Activated CD4-positive, alpha-beta T cell treated with anti-CD3 and anti-CD28 coated beads, Interleukin-2, amount 50 U/mL, for 1 hour (primary cell): ENCODE measurements at places on chromosomes 6 and 20.
A peak's percentile ranks its signal among the peaks of the same experiment; 100 is the strongest.

GRCh38 chr20:18543932-18544331 is 23.3 kb upstream of the SMIM26 start:
- DNase-seq = no peak

DNA sequence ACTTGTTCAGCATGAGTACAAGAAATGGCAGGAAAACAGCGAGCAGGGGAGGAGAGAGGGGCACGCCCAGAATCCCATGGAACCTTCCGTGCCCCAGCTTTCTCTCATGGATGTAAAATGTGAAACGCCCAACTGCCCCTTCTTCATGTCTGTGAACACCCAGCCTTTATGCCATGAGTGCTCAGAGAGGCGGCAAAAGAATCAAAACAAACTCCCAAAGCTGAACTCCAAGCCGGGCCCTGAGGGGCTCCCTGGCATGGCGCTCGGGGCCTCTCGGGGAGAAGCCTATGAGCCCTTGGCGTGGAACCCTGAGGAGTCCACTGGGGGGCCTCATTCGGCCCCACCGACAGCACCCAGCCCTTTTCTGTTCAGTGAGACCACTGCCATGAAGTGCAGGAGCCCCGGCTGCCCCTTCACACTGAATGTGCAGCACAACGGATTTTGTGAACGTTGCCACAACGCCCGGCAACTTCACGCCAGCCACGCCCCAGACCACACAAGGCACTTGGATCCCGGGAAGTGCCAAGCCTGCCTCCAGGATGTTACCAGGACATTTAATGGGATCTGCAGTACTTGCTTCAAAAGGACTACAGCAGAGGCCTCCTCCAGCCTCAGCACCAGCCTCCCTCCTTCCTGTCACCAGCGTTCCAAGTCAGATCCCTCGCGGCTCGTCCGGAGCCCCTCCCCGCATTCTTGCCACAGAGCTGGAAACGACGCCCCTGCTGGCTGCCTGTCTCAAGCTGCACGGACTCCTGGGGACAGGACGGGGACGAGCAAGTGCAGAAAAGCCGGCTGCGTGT is 11.6 kb downstream of the TNFAIP3 start:
- DNase-seq = peak; percentile 34

- DNase-seq = no peak
Measured at GRCh38 chr6:6697620-6698019, 109.1 kb downstream of the LY86 start.

GRCh38 chr6:158244373-158244772 is 67.9 kb upstream of the TULP4 start:
- DNase-seq = no peak

GRCh38 chr6:16285467-16286150 is 47.2 kb downstream of the GMPR start:
- DNase-seq = no peak

GRCh38 chr6:125519367-125519766 is 217.6 kb upstream of the HDDC2 start:
- DNase-seq = no peak

GRCh38 chr6:148144917-148145521 is 197.6 kb upstream of the SASH1 start:
- DNase-seq = peak; percentile 50
